Stimulated activated CD4-positive, alpha-beta T cell treated with anti-CD3 and anti-CD28 coated beads, Interleukin-2, amount 100 ng/mL, for 24 hours (primary cell): ENCODE measurements at places on chromosomes 16 and 17.

- no peak for DNase-seq
These were observed 56.0 kb downstream of the CYB5D2 start for GRCh38 chr17:4198995-4199394.

DNA sequence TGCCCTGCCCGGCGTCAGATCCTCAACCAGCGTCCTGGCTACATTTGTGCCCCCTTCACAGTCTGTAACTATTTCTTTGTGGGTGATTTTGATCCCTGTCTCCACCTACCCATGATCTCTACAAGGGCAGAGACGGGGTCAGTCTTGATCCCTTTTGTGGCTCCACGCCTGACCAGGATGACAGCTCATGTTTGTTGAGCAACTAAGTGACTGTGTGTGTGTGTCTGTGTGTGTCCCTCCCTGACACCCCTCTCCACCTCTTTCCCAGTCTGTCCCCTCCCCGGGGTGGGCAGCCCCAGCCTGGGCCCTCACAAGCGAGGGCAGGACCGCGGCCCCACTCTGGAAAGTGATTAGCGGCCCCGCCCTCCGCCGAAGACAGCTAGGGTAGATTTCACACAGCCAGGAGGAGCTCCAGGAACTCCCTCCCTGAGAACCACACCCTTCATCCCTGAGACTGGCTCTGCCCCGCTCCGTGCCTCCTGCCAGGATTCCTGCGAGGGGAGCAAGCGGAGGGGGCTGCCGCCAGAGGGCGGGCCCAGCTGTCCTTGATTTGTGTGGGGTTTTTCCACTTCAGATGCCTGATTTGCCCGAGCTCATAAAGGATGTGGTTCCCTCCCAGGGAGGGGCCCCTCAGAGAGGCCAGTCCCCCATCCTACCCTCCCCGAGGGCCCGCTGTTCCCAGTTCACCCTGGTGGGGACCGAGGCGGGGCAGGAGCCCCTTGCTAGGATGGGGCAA lies 5.3 kb upstream of the HS3ST6 start:
- DNase-seq: no peak

DNA sequence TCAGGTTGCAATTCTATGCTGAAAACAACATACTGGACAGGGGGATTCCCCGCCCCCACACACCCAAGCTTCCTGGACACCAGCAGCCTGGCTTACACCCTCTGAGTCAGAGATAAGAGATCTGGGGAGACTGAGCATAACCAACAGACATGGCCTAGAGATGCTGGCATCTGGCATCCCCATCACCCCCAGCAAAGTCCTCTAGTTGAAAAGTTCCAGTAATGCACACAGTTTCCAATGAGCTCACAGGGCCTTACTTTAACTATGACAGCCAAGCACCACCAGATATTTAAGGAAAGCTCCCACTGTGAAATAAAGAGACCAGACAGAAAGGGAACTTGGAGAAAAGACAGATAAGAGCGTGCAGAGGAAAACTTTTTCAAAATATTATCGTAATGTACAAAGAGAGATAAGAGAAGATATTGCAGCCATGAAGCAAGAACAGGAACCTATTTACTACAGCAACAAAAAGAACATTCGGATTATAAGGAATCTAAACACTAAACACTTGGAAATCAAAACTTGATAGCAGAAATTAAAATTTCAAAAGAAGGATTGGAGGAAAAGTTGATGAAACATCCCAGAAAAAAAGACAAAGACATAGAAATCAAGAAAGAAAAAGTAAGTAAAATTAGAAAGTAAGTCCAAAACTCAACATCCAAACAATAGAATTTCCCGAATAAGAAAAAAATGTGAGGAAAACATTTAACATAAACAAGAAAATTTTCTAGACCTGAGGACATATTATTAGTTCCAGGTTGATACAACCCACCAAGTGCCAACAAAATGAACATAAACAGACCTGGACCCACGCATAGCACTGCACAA lies 17.2 kb upstream of the ALOX15 start:
- DNase-seq: peak; percentile 40

GRCh38 chr16:85252014-85252413 lies 139.7 kb upstream of the CIBAR2 start:
- no peak for DNase-seq

- DNase-seq: peak; percentile 55
These were observed 47.7 kb downstream of the BEAN1 start for GRCh38 chr16:66474750-66475199.

DNA sequence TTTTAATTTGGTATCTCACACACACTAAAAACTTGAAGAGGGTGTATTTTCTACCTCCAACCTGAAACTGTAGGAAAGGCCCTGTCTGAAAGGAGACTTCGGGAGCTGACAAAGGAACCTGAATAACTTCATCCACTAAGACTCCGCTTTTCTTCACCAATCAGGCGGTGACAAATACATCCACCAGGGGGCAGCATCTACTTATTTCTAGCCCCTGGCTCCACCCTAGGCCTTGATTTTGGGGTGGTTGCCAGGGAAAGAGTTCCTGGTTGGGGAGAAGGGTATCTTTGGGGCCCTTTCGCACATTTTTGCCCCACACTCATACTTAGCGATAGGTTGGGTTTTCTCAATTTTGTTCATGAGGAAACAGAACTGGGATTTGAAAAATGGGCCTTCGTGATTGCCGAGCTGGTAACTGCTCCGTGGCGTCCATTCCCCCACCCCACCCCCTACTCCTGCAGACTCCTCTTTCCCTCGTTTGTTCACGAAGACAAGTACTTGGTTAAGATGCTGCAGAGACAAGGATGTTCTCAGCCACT lies 4.8 kb upstream of the ARL4D start:
- DNase-seq: peak; percentile 95

DNA sequence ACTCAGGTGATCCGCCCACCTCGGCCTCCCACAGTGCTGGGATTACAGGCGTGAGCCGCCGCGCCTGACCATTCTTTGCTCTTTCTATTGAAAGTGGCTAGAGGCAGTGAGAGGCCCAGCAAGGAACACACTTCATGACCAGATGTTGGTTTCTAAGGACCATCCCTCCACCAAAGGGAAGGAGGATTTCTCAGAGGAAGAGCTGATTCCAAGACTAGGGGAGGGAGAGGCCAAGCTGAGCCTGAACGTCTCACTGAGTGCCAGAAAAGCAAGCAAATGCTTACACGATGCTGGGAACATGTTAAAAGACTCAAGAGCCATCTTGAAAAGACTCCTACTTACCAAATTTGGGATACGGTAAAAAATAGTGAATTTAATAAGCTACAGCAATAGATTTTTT lies 79.2 kb downstream of the MRM3 start:
- no peak for DNase-seq

DNA sequence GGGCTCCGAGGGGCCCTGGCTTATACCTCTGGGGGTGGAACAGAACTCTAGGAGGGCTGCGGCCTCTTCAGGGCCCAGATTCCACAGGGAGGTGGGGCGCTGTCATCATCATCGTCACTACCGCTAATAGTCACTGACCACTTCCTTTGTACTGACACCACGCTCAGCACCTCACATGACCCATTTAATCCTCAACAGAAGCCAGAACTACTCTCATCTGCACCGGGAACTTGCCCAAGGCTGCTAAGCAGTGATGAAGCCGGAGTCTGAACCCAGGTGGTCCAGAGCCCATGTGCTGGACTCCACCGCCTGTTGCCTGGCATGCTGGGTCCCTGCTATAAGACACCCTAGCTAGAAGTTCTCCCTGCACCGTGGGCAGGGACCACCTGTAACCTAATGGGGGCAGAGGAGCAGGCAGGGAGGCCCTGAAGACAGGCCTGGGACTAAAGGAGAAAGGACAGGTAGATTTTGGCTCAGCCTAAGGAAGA lies 12.0 kb downstream of the UNC13D start:
- DNase-seq: peak; percentile 58

GRCh38 chr17:55448681-55449080 lies 27.0 kb upstream of the MMD start:
- DNase-seq: no peak

- peak; percentile 88 for DNase-seq
These were observed at the start of gene COX10 for GRCh38 chr17:14069251-14070021. COX10 (plus strand) TSS chr17:14069504; CDS start chr17:14069606, 102 bp downstream.

DNA sequence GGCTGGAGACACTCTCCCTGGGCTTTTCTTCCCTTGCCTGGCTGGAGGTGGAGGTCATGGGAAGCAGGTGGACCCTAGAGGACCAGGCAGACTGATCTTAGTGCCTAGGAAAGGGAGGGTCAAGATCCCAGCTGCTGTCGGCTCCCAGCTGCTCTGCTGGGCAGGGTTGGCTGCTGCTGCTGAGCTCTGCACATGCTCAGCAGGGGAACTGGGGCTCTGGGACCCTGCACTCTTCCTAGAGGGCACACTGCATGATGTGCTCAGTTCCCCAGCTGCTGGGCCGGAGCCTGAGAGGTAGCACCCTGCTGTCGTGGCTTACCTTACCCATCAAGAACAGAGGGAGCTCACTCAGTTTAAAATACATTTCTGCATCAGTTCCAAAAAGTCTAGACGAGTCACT lies 34.3 kb downstream of the VAC14 start:
- DNase-seq: no peak

DNA sequence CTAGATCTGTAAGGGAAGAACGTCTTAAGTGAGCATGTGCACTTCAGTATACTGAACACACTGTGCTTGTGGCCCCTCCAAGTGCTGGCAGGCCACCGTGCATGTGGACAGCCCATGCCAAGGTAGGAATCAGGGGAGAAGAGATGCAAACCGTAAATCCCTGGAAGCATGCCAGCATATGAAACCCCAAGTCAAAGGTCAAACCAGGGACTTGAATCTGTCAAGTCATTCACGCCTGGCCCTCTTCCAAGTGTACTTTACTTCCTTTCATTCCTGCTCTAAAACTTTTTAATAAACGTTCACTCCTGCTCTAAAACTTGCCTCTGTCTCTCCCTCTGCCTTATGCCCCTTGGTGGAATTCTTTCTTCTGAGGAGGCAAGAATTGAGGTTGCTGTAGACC lies 2.8 kb upstream of the ATXN2L start:
- DNase-seq: no peak
